ENCODE measurements at places on chromosomes 3 and 15.
A peak's percentile ranks its signal among the peaks of the same experiment; 100 is the strongest.

DNA sequence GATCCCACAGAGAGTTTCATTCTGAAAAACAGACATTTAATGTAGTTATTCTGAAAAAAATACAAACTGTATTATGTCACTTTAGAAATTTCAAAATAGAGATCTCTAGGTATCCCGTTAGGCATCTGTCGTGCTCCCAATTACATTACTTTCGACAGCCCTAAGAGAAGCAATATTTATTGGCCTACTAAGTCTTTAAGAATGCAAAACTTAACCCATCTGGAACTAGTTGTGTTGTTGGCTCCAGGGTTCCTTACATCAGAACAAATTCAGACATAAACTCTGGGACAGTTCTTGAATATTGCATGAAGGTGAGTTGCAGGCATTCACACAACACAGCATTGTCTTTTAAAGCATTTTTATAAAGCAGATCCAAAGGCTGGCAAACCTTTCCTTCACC is 498.4 kb downstream of the FHIT start:
- DNase-seq: no peak

- DNase-seq: no peak
Measured at GRCh38 chr3:57383838-57384237, 91.4 kb upstream of the ASB14 start.

DNA sequence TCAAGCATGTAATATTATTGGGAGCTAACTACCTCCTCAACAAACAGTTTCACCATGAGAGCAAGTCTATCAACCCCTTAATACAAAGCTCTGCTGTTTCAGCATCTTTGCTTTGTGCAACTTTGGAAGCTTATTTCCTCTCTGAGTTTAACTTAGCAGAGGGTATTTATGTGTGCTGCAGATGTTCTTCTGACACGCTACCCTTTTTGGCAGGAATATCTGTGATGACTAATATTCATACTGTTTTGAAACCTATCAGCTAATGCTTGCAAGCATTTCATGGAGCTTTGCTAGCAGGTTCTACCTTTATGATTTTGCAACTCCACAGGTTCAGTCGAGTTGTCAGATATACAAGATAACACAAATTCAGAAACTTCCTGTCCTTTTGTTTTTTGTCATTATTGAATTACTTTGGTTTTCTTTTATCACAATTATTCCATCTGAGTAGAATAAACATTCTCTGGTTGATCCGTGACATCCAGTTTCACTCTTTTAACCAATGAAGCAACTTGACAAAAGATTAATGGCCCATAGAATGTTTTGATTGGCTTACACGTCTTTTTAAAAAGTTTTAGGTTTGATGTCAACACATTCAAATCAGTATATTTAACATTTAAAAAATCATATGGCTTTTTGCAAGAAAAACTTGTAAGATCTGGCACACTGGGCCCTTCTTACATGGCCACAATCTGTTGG is 1.7 kb upstream of the SLC9A9 start:
- DNase-seq: no peak

DNA sequence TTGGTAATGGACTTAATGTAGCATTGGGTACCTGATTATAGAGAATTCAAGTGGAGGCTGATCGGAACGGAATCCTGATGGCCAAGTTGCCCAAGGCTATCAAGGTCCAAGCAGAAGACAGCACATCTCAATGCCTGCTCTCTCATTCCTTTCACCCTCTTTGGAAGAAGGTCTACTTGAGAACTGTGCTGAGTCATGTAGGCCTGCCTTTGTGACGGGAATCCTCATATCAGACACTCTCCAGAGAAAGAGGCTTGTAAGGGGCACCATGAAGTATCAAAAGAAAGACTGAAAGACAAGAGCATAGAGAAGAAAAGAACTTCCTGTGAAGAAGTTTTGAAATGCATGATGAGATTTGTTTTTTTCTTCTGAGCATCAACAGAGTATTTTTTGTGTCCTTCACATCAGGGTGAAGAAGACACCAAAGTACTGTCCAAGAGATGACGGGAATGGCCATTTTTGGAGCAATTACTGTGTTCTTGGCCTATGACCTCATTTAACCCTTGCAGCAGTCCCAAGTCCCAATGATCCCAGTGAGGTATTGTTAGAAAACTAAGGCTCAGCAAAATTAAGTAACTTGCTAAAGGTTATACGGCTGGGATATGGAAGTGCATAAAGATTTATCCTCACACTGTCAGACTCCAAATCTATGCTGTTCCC is 13.2 kb upstream of the LARP6 start:
- no peak for DNase-seq

DNA sequence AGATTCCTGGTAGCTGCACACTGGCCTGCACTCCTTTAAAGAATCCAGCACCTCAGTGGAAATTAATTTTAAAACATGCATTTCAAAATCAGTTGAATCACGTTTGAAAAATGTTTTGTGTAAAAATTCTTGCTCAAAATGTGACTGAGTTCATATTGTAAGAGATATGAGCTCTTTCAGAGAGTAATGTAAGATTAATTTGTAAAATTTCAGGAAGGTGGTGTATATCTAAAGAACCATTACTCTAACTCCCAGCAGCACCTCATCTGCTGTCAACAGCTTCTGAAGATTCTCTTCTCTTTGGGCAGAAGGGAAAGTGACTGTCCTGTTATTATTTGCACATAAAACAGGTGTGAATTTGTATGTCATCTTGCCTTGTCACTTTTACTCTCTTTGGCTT is 97.5 kb upstream of the PLXNA1 start:
- no peak for DNase-seq

- DNase-seq: no peak
Measured at GRCh38 chr3:97880267-97880666, 58.5 kb downstream of the CRYBG3 start.

GRCh38 chr3:129016720-129017483 is 15.8 kb downstream of the EFCC1 start:
- no peak for DNase-seq

DNA sequence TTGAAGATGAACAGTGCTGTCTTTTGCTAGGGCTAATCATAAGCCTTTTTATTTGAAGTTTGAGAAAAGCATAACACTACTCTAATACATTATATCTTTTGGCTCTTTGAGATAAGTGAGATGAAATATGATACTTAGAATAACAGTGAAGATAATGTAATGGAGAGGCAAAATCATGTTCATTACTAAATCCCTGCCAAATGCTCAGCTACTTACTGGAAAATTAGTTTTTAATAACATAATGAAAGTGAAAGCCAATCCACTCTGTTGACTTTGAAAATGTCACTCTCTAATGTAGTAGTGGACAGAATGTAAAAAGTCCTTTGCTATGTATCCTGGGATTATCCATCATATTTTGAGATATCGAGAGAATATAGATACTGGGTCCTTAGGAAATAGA is 35.9 kb upstream of the MYH15 start:
- DNase-seq: no peak

- no peak for DNase-seq
Measured at GRCh38 chr15:66565141-66565641, 607 bp downstream of the LCTL start.

- no peak for DNase-seq
Measured at GRCh38 chr15:66997212-66997611, 68.2 kb upstream of the SMAD3 start.

GRCh38 chr3:129003578-129004112 is 2.5 kb downstream of the EFCC1 start:
- DNase-seq: peak; percentile 65

DNA sequence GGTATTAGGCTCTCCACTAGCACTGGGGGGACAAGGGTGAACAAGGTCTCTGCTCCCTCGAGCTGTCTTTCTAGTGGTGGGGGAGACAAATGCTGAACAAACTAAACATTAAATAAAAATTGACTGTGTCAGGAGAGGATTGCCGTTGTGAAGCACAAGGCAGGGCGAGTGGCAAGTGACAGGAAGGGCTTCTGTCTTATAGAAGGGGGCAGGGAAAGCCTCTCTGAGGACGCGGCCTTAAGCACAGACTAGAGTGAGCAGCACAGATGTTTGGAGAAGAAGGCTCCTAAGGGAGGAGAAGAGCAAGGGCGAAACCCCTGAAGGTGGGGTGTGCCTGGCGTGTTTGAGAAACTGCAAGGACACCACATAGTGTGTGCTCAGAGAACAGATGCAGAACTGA is 50.9 kb upstream of the ATP2B2 start:
- peak; percentile 23 for DNase-seq

DNA sequence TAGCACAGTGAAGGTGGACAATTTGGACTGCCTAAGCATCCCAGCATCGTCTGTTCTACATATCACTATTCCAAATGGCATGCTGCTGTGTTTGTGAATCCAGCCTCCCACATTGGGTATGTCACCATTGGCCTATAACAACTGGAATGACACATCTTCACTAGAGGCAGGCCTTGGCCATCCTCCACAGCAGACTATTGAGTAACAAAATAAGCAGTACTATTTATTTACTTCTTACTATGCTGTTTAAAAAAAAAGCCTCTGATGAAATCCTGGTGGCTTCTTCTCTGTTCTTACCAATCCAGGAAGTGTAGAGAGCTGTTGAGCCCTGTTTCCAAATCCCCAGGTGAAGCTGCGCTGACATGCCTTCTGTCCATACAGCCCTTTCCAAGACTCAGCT is 30.6 kb upstream of the CERS3 start:
- no peak for DNase-seq

- no peak for DNase-seq
Measured at GRCh38 chr3:188661806-188662205, 507.8 kb downstream of the LPP start.

GRCh38 chr3:193883551-193883950 is 252.4 kb upstream of the HES1 start:
- no peak for DNase-seq
